Hematopoietic multipotent progenitor cell treated with erythropoietin and hydrocortisone succinate and interleukin-3 and kit ligand, for 4 days (in vitro differentiated cells): ENCODE measurements at places on chromosomes 3 and 15.

DNA sequence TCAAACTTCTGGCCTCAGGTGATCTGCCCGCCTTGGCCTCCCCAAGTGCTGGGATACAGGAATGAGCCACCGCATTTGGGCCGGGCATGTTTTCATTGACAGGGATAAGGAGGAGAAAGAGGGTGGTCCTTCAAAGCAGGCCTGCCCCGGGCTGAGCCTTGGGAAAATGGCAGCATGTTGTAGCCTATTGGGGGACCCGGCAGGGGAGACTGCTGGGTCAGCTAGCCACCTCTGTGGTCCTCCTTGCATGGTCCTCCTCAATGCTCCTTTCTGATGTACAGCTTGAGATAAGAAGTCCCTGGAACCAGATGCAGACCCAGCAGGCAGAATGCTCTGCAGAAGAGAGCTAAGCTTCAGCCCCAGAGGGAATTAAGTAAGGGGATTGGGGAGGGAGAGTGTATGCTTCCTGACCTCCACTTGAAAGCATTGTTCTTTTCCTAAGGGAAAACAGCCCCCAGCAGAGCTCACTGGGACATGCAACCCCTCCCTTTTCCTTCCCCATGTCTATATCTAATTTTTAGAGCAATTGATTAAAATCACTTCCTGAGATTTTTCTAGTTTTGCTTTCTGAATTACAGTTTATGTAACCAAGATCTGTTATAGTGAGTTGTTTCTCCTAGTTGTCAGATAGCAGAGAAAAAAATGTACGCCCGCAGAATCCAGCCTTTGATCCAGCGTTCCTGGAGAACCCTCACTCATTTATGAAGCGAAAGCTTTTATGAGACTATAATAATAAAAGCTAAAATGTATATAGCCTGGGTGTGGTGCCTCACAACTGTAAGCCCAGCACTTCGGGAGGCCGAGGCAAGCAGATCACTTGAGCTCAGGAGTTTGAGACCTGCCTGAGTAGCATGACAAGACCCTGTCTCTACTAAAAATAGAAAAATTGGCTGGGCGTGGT is 48.7 kb upstream of the VILL start:
- no peak for DNase-seq

- no peak for DNase-seq
Observed at GRCh38 chr15:27575521-27575920, 523.6 kb downstream of the OCA2 start.

DNA sequence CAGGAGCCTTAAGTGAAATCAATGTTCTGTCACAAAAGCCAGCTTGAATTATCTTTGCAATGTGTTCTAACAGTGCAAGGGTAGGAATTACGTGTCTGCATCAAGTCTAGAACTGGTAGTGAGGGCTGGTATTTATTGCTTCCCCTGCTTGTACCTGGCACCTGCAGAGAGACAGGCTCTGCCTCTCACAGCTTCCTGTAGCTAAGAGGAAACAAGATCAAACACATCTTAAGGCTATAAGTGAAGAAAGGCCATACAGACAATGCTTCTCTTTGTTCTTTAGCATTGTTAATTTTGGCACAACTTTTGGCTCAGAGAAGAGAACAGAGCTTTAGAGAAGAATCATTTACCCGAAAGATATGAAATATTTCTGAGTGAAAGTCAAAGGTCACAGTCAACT is 479.9 kb downstream of the GRM7 start:
- DNase-seq = no peak

DNA sequence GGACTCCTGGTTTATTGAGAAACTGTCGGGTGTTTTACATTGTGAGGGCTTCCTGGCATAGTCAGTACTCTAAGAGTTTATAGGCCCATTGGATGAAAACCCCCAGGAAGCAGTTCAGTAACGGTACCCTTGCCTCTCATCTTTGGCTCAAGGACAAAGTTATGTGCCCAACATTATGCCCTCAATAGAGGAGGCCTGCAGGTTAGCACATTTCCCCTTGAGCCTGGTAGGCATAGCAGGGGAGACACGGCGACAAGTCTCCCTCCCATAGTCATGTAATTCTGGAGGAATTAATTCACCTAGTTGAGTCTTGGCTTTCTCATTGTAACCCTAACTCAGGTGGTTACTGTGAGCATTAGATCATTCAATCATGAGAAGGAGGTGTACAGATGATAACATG is 60.5 kb downstream of the GHSR start:
- DNase-seq = no peak

- DNase-seq = no peak
Observed at GRCh38 chr3:50100386-50100785, 11.7 kb downstream of the RBM5 start.

- DNase-seq = peak; percentile 69
Observed at GRCh38 chr15:91870876-91871537, 17.5 kb downstream of the SLCO3A1 start.

- no peak for DNase-seq
Observed at GRCh38 chr3:194877291-194878119, 191.8 kb downstream of the FAM43A start.

GRCh38 chr15:66603301-66604179 is 37.7 kb upstream of the LCTL start:
- DNase-seq = peak; percentile 86

DNA sequence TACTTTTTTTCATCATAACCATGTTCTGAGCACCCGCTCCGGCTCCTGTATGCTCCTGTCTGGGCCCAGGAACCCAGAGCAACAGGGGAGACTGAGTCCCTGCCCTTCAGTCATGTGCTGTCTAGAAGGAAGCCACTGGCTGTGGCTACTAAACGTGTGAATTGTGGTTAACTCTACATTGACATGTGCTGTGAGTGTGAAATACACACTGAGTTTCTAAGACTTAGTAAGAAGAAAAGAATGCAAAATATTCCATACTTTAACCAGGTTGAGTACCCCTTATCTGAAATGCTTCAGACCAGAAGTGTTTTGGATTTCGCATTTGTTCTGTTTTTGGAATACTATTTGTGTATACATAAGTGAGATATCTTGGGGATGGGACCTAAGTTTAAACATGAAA is 42.8 kb upstream of the CGNL1 start:
- no peak for DNase-seq

DNA sequence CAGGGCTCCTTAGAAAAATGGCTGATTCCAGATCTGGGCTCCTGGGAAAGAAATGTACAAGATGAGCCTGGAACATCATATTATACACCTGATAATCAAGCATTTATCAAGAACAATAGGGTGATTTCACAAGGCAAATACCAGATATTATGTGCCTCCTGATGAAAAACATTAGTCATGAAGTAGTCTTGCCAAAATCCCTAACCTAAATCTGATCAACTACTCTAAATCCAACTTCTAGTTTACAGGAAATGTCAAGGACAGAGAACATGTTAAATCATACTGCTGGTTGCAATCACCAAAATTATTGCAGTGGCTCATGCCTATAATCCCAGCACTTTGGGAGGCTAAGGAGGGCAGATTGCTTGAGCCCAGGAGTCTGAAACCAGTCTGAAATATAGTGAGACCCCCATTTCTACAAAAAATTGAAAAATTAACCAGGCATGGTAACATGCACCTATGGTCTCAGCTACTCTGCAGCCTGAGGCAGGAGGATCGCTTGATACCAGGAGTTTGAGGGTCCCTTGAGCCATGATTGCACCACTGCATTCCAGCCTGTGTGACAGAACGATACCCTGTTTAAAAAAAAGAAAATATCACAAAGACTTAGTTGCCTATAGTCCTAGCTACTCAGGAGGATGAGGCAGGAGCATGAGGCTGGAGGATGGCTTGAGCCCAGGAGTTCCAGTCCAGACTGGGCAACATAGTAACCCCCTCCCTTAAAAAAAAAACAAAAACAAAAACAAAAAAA is 34.9 kb upstream of the ATP13A3 start:
- no peak for DNase-seq

DNA sequence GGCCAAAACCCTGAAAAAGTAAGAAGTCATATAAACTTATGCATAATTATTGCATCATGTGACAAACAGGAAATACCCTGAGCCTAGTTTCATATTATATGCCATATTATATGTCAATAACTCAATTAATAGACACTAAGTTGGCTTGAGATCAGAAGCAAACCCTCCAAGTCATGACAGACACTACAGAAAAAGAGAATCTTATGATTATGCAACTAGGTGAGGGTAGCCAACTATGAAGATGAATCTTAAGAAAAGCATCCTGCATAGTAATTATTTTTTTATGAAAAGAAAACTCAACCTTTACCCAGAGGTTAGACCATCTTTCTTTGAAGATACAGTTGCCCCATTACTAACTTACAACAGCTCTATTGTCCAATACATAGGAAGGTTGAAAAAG is 192.4 kb upstream of the VEPH1 start:
- no peak for DNase-seq

- DNase-seq = peak; percentile 31
Observed at GRCh38 chr15:32718821-32719716, 1.3 kb downstream of the GREM1 start.

DNA sequence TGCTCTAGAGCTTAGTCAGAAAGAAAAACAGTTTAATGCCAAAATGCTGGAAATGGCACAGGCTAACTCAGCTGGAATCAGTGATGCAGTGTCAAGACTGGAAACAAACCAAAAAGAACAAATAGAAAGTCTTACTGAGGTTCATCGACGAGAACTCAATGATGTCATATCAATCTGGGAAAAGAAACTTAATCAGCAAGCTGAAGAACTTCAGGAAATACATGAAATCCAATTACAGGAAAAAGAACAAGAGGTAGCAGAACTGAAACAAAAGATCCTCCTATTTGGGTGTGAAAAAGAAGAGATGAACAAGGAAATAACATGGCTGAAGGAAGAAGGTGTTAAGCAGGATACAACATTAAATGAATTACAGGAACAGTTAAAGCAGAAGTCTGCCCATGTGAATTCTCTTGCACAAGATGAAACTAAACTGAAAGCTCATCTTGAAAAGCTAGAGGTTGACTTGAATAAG is 150.5 kb upstream of the LRRFIP2 start:
- peak; percentile 21 for DNase-seq

DNA sequence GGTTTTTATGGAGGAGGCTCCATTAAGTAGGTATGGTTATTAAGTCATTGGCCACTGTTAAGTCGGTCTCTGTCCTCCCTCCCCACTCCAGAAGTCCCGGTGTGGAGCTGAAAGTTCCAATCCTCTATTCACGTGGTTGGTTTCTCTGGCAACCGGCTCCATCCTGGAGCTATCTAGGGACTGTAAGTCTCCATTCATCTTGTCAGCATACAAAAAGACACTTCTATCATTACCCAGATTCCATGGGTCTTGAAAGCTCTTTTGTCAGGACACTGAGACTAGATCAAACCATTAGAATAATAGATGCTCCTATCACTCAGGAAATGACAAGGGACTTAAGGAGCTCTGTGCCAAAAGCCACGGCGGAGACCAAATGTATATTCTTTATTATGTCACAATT is 110.3 kb downstream of the PIK3CB start:
- DNase-seq = no peak

- DNase-seq = no peak
Observed at GRCh38 chr3:46958467-46959160, 17.9 kb downstream of the CCDC12 start.

- DNase-seq = peak; percentile 54
Observed at GRCh38 chr3:37375184-37376127, 201.1 kb upstream of the LRRFIP2 start.

- DNase-seq = no peak
Observed at GRCh38 chr15:66477011-66477410, 20.6 kb downstream of the SNAPC5 start.

- DNase-seq = peak; percentile 52
Observed at GRCh38 chr15:100919481-100920405, 586 bp downstream of the LRRK1 start.

- no peak for DNase-seq
Observed at GRCh38 chr15:29053006-29053405, 167.2 kb downstream of the APBA2 start.

DNA sequence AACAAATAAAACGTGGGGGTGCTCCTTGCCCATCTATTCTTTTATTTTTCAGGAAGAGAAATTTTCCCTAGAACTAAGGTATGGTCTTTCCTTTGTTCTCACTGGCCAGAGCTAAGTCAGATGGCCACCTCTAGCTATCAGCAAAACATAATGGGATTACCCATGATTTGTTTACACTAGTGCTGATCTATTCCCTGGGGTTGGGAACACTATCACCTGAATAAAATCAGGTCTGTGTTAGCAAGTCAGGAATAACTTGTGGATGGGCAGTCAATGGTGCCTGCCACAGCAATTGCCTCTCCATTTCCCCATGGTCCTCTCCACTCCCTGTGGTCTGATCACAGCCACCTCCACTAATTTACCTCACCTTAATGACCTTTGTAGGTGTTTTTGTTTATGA is 181.7 kb upstream of the CADPS start:
- DNase-seq = no peak

DNA sequence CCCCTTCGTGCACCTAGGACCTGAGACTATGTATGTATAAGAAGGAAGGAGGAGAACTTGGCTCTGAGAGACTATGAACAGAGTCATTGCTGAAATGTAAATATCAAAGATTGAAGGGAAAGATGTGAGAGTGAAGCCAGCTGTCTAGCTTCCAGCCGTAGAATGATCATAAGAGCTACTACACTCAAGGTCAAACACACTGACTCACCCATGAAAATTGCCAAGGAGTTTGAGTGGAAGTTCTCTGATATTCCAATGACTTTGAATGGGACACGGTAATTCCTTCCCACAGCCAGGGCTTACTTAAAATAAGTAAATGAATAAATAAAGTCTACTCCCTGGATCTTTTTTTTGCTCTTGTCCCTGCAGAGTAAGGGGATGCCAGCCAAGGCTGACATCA is 398.9 kb upstream of the TPRG1 start:
- no peak for DNase-seq

GRCh38 chr3:38454884-38455638 is 1.4 kb downstream of the ACVR2B start:
- peak; percentile 57 for DNase-seq

- DNase-seq = no peak
Observed at GRCh38 chr3:135138776-135139175, 343.7 kb downstream of the EPHB1 start.

GRCh38 chr3:52819936-52820335 is 10.5 kb downstream of the ITIH4 start:
- no peak for DNase-seq

GRCh38 chr15:29880341-29880740 is 58.1 kb upstream of the TJP1 start:
- no peak for DNase-seq

- DNase-seq = peak; percentile 47
Observed at GRCh38 chr3:62529230-62529629, 155.9 kb upstream of the FEZF2 start.

- DNase-seq = no peak
Observed at GRCh38 chr3:16127249-16127648, 47.2 kb upstream of the GALNT15 start.

DNA sequence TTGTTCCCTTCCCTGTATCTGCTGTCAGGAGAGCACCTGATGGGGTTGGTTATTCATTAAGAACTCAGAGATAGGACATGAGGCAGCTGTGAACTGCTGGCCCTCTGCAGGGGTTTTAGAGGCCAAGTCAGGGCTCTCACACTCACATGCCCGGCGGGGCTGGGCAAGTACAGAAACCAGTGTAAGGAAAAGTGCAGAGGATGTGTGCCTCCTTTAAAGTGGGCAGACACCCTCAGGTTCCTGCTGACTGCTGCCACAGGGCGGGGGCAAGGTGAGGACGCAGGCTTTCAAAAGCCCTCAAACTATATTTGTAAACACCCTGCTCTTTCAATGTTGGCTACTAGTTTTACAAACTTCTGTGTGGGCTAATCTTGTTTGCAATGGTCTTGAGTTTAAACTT is 22.4 kb downstream of the CXCR6 start:
- DNase-seq = no peak

GRCh38 chr3:31532587-31533168 is at the start of gene STT3B:
Gene STT3B (plus strand): TSS chr3:31532925. CDS start chr3:31532999, 74 bp downstream.
- DNase-seq = peak; percentile 95
